Mesothelial cell of epicardium (in vitro differentiated cells): ENCODE measurements at places on chromosomes 6 and 20.

- DNase-seq = no peak
Measured at GRCh38 chr6:30914854-30915590, 984 bp downstream of the VARS2 start.

GRCh38 chr6:43283905-43284304 is 14.2 kb upstream of the SLC22A7 start:
- DNase-seq = no peak

GRCh38 chr6:89034586-89035251 is 45.8 kb upstream of the PNRC1 start:
- no peak for DNase-seq

DNA sequence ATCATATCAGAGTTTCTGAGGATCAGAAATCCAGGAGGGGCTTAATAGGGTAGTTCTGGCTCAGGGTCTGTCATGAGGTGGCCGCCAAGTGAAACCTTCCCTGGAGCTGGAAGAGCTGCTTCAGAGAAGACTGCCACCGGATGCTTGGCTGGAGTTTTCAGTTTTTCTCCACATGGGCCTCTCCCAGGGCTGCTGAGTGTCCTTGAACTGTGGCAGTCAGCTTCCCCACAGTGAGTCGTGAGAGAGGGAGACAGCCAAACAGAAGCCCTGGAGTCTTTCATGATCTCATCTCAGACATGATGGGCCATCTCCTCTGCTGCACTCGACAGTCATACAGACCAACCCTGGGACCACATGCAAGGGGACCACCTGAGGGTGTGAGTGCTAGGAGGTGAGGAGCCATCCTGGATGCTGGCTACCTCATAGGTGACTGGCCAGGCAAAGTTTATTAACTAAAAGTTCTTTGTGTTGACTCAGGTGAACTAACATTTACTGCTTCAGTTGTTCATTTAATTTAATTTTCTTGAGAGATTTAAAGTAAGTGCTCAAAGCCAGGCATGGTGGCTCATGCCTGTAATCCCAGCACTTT is 71.5 kb downstream of the SHLD1 start:
- DNase-seq = no peak

GRCh38 chr6:63573899-63574553 is 1.7 kb downstream of the LOC128125822 start:
- DNase-seq = no peak
